ENCODE measurements at places on chromosomes 7 and 10.

DNA sequence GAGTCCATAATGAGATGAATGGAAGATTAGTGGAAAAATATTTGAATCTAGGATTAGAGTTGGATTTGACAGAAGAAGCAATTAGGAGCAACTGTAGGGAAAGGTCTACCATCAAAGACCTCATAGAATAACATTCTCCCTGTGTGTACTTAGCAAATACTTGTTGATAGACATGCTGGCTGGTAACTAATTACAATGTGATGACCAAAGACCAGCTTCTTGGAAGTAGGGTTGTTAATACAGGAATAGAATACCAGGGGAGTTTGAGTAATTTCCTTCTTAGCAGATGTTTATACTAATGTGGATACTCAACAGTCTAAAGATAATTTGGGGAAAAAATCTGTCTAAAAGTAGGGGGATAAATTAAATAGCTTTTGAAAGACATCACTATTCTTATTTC, 357.5 kb upstream of the BMPER start:
- no peak for DNase-seq

DNA sequence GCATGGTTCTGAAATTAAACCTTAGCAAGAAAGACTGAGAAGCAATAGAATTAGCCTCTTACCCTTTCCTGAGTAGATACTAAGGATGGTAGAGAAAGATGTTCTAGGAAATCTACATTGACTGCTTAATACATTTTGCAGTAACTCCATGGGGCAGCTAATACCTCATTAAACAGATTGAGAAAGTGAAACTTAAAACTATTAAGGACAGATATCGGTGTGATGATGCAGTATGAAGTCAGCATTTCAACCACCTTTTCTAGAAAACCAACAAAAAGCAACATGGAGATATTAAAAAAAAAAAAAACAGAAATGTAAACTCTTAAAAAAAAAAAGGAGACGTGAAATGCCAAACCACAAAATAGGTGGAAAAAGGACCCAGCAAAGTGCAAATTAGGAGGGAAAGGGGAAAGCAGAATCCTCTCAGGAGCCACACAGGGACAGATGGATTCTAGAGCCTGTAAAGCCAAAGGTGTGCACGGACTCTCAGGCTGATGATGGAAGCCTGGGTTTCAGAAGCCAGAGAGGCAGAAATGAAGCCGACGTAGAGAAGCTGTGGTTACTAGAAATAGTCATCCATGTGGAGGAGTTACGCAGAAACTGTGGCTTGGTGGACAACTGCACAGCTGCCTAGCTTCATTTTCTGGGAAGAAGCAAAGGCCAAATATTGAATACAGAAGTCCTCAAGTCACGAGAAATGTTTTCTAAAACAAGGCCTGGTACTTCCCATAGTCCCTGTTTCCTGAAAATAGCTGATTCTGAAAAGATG, 38.1 kb upstream of the GPR141 start:
- no peak for DNase-seq

GRCh38 chr10:119893074-119893473, 544 bp downstream of the SEC23IP start:
- DNase-seq = no peak

DNA sequence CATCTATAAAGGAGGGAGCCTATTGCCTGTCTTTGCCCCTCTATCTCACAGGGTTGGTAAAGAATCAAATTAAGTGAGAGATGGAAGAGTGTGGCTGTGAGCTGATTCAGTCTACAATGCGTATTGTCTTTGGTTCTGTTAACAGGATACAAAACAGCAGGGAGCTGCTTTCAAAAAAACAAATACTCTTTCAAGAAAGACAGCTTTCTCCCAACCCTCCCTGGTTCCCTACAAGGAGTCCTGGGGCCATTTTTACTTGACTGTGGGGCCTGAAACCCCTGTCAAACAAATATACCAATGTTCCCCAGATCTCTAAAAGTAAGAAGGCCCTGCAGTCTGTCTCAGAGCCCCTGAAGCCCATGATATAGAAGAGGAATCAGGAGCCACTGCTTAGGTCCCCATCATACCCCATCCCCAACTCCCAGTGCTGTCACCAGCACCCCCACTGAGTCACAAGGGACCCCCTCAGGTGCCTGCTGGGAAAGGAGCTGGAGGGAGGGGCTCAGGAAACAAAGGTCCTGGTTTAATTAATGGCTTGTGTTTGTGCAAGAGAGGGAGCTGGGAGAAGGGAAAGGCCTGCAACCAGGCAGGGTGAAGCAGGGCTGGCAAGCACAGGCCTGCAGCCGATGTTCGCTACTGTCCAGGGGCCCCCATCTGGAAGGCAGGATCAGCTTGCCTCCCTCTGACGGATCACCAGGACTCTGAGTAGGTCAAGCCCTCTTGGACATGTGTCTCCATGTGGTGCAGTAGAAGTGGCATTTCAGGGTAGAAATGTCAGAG, 182.0 kb upstream of the GHITM start:
- no peak for DNase-seq

- peak; percentile 97 for DNase-seq
Measured at GRCh38 chr10:114825513-114826253, 4.1 kb downstream of the FHIP2A start.

DNA sequence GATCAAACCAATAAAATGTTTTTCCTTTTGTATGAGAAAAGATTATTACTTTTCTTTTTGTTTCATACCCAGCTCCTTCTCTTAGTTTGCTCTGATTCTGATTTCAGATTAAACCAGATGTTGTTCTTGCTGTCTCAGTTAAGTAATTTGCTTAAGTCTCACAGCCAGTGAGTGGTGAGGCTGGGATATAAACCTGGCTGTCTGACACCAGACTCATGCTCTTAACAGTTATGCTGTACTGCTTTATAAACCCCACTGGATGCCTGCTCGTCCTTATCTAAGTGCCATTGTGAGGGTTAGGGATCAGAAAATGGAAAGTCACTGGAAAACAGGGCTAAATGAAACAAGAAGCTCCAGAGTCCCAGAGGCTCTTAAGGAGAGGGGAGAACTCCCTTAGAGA, 24.3 kb downstream of the GARS1 start:
- no peak for DNase-seq

DNA sequence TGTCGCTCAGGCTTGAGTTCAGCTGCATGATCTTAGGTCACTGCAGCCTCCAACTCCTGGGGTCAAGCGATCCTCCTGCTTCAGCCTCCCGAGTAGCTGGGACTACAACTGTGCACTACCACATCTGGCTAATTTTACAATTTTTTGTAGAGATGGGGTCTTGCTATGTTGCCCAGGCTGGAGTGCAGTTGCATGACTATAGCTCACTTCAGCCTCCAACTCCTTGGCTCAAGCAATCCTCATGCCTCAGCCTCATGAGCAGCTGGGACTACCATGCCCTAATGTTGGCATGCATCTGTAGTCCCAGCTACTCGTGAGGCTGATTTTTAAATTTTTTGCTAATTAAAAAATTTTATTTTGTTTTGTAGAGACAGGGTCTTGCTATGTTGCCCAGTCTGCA, 101.9 kb upstream of the NPTX2 start:
- DNase-seq = no peak

GRCh38 chr7:49707891-49708290, 65.5 kb upstream of the VWC2 start:
- DNase-seq = no peak

Data from BJ (cell line).